NCI-H446 (cell line): ENCODE measurements at places on chromosomes 6 and 20.
A peak's percentile ranks its signal among the peaks of the same experiment; 100 is the strongest.

- DNase-seq = no peak
Measured at GRCh38 chr6:142787422-142787821, 157.6 kb downstream of the HIVEP2 start.

DNA sequence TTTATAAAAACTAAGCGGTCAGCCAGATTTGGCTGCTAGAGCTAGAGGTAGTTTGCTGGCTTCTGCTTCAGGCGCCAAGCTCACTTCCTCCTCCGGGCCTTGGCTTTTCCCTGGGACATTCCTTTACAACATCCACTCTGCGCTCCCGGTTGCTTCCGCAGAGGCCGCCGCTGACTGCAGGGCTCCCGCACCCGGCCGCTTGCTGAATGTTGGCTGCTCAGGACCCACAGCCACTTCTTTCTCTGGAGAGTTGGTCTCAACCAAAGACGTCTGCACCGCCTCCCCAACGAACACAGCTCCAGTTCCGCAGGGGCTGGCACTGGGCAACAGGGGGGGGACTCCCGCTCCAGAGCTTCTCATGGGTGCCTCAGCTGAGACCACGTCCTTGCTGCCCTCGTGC lies 282.8 kb downstream of the TFAP2C start:
- no peak for DNase-seq

- no peak for DNase-seq
Measured at GRCh38 chr6:148577687-148578488, 168.9 kb upstream of the UST start.

DNA sequence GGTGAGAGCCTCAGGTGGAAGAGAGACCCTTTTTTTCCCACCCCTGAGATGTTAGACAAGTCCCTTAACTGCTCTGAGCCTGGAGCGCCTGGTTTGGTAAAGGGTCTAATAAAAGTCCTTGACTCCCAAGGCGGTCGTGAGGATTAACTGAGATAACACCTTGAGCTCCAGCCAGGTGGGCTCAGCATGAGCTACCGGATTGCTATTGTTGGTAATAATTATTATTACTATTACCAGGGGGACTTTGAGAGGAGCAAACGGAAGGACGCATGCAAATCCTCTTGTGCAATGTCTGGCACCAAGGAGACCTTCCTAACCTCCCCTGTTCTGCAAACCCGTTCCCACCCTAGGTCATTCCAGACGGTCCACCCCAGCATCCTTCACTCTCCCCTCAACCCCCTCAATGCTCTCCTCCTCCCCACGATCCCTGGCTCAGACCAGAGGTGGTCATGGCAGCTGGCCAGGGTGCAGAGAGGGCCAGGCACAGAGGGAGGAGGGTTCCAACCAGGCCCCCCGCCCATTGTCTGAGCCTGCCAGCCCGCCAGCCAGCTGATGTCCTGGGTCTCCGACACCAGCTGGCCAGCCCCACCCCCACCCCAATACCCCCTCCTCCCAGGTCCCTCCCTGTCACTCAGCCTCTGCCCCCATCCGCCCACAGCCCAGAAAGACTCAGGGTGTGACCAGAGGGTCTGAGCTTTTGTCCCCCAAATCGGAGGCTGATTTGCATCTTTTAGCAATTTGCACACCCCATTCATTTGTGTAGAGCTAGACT lies 14.3 kb upstream of the CBFA2T2 start:
- DNase-seq = peak; percentile 49

DNA sequence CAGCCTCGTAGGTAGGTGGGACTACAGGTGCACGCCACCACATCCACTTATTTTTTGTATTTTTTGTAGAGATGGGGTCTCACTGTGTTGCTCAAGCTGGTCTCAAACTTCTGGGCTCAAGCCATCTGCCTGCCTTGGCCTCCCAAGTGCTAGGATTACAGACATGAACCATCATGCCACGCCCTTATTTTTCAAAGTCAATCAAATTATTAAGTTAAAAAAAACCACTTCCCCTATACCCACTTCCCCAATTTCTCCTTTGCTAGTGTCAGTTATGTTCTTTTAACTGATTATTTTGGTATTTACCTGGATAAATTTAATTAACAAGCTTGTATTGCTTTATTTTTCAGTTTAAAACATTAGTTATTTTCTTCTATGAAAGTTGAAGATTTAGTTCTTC lies 49.6 kb downstream of the RIOK1 start:
- DNase-seq = no peak

DNA sequence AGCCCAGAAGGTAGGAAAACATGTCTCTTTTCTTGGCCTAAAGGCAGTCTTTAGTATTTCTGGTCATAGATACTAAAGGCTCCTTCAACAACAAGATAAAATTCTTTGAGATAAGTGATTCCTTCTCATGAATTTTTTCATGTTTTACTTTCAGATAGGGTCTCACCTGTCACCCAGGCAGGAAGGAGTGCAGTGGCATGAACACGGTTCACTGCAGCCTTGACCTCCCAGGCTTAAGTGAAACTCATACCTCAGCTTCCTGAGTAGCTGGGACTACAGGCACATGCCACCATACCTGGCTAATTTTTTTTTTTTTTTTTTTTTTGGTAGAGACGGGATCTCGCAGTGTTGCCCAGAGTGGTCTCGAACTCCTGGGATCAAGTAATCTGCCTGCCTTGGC lies 9.1 kb downstream of the PNLDC1 start:
- no peak for DNase-seq

- DNase-seq = no peak
Measured at GRCh38 chr6:168122011-168122410, 43.0 kb upstream of the FRMD1 start.

DNA sequence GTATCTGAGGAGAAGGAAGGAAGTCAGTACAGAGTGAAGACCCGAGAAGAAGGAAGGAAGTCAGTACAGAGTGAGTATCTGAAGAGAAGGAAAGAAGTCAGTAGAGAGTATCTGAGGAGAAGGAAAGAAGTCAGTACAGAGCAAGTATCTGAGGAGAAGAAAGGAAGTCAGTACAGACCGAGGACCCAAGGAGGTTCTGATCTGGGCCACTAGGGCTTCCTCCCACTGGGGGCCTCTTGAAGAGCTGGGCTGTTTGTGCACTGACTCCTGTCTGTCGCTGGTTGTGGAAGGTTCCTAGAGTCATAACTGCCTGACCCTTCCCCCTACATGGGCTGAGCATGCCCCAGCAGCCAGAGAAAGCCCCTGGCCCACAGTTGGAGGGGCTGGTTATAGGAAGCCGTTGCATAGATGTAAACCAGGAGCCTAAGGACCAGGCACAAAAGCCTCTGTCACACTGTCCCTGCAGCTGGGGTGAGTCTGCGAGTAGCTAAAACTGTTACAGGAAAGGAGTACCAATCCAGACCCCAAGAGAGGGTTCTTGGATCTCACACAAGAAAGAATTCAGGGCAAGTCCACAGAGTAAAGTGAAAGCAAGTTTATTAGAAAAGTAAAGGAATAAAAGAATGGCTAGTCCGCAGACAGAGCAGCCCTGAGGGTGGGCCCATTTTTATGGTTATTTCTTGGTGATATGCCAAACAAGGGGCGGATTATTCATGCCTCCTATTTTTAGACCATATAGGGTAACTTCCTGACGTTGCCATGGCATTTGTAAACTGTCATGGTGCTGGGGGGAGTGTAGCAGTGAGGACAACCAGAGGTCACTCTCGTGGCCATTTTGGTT lies 395.9 kb downstream of the PREX1 start:
- peak; percentile 34 for DNase-seq

GRCh38 chr20:58585753-58586540 lies 65.1 kb upstream of the STX16 start:
- no peak for DNase-seq

DNA sequence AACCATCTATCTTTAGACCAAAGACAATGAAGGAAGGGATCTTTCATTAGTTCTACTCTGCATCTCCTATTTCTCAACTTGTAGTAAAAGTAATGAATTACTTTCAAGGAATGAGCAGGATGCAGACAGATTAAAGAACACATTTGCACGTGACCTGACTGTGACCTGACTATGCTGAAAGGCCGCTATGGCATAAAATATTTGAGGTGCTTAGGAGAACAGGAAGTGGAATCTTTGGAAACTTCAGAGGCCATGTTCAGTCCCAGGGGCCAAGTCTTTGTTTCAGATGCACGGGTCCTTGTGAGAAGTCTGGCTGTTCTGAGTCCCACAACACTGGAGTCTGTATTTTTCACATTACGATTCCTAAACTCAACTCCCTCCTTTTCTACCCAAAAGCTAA lies 41.0 kb downstream of the NINL start:
- DNase-seq = no peak

DNA sequence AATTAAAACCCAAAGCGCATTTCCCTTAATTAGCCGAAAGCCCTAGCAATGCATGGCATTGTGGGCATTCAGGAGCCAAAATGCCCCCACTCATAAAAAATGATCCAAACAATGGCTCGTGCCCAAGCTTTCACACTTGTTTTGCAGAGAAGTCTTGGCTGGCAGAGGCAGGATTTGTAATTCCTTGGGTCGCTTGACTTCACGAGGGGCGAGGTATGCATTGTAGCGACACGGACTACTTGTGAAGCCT lies 613 bp upstream of the SASH1 start:
- no peak for DNase-seq
